Activated CD4-positive, alpha-beta T cell treated with anti-CD3 and anti-CD28 coated beads, Interleukin-2, amount 10 ng/mL, durations not matched to agents 24 days and 14 days (primary cell): ENCODE measurements at places on chromosomes 11 and 22. TPM values are rescaled to one million over a fixed set of nuclear protein-coding genes. Genes with fewer than 3 reads are reported as not detected.

DNA sequence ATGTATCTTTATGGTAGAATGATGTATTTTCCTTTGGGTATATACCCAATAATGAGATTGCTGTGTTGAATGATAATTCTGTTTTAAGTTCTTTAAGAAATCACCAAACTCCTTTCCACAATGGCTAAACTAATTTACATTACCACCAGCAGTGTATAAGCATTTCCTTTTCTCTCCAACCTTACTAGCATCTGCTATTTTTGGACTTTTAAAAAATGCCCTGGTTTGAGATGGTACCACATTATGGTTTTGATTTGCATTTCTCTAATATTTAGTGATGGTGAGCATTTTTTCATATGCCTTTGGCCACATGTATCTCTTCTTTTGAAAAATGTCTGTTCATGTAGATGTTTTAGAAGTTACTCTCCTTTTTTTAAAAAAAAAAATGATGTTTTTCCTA is 142.0 kb downstream of the METTL15 start:
- H3K4me1 ChIP-seq = no peaks in the 10 kb centered on the region
- H3K27ac ChIP-seq = no peak overlapping the region
- peaks cover 8% of the 10 kb centered on the region for H3K36me3 ChIP-seq
- DNase-seq = no peak

- peaks cover 65% of the 10 kb centered on the region for H3K36me3 ChIP-seq
- H3K27me3 ChIP-seq = no peaks in the 10 kb centered on the region
- DNase-seq = no peak
- no peak overlapping the region for H3K4me3 ChIP-seq
Observed at GRCh38 chr22:20799449-20799848, 25.5 kb downstream of the SERPIND1 start.

DNA sequence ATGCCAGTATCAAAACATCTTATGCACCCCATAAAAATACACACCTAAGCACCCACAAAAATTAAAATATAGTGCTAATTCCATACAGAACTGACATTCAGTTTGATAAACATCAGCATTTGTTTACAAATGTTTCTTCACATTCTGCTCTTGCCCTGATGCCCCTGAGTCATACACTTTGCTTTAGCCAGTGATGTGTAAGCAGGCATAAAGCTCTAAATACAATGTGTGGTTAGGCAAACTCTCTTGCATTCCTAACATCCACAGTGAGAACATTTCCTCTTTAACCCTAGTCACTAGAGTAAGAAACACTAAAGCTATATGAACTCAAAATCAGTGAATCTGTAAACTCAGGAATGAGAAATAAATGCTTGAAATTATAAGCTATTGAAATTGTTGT is 1060.7 kb downstream of the FAM181B start:
- H3K27ac ChIP-seq = no peak overlapping the region
- H3K36me3 ChIP-seq = no peaks in the 10 kb centered on the region
- no peaks in the 10 kb centered on the region for H3K4me1 ChIP-seq
- no peak overlapping the region for H3K4me3 ChIP-seq

DNA sequence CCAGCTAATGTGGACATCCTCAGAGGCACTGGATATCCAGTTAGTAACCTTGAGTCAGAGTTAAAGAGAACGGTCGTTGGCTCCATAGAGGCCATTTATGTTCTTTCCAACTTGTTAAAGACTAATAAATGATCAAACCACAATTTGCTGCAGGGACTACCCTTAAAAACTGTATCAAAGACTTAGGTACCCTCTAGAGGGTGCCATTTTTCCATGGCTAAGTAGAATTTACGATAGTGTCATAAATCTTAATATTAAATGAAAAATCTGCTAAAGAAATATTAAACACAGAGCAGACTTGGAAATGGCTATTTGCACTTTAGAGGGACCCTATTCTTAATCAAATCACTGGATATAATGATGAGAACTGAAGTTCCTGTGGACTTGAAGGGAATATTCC is 685.2 kb upstream of the CHORDC1 start:
- DNase-seq = no peak
- no peaks in the 10 kb centered on the region for H3K27me3 ChIP-seq
- H3K36me3 ChIP-seq = no peaks in the 10 kb centered on the region
- no peaks in the 10 kb centered on the region for H3K4me1 ChIP-seq
- no peak overlapping the region for H3K4me3 ChIP-seq
- H3K27ac ChIP-seq = no peak overlapping the region

- H3K27ac ChIP-seq = peak within 1 kb of the TSS; percentile 48
- DNase-seq = peak; percentile 96
- peak within 1 kb of the TSS; percentile 86 for H3K4me3 ChIP-seq
- peaks cover 14% of the 10 kb centered on the region for H3K4me1 ChIP-seq
- peaks cover 3% of the 10 kb centered on the region for H3K36me3 ChIP-seq
Observed at GRCh38 chr11:134331354-134332188, at the start of gene GLB1L2. GLB1L2 (plus strand) TSS chr11:134331988; CDS start chr11:134332062, 74 bp downstream.

- DNase-seq = no peak
- peaks cover 20% of the 10 kb centered on the region for H3K27me3 ChIP-seq
- H3K27ac ChIP-seq = no peak overlapping the region
Observed at GRCh38 chr11:67581469-67581868, 2.1 kb upstream of the GSTP1 start.

- H3K27ac ChIP-seq = no peak overlapping the region
- no peaks in the 10 kb centered on the region for H3K36me3 ChIP-seq
- H3K4me3 ChIP-seq = no peak overlapping the region
- H3K4me1 ChIP-seq = no peaks in the 10 kb centered on the region
Observed at GRCh38 chr11:60634126-60634525, 65.3 kb upstream of the MS4A8 start.

DNA sequence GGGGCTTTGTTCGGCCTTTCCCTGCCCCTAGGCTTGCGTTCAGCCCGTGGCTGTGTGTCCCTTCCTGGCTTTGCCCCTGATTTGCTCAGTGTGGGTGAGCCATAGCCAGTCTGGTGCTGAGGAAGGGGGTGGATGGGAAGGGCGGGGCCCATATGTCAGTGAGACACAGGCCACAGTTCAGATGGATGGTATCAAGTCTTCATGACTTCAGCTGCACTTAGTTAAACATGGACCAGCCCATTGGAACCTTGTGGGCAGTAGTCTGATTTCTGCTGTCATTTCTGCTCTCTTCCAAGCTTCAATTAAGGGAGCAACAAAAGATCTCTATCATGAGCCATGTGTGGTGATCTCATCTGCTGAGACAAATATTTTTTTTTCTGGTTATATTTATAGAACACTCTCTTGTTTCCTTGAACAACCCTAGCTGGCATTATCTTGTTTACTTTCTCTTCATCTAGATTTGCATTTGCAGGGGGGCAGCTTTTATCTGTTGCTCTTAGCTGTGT is 21.6 kb upstream of the PEX26 start:
- no peak overlapping the region for H3K27ac ChIP-seq
- H3K27me3 ChIP-seq = peaks cover 12% of the 10 kb centered on the region
- H3K4me3 ChIP-seq = no peak overlapping the region
- peaks cover 2% of the 10 kb centered on the region for H3K4me1 ChIP-seq
- no peaks in the 10 kb centered on the region for H3K36me3 ChIP-seq

DNA sequence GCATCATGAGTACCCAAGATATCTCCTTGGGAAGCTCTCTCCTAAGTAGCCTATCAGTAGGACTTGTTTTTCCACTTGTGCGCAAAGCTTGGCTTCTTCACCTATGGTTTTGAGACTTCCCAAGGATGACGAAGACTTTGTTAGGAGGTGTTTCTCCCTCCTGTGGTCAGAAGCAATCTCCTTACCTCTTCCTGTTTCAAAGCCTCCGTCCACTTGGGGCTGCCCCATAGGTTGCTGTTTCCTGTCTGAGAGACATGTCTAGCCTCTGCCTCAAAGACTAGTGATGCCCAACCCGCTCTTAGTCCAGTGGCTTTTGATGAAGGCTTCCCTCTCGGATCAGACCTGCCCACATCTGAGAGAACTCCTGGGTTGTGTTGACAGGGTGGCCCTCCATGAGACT is 92.9 kb downstream of the TRAF6 start:
- H3K27me3 ChIP-seq = no peaks in the 10 kb centered on the region
- peaks cover 63% of the 10 kb centered on the region for H3K4me1 ChIP-seq
- peaks cover 54% of the 10 kb centered on the region for H3K36me3 ChIP-seq
- no peak for DNase-seq

DNA sequence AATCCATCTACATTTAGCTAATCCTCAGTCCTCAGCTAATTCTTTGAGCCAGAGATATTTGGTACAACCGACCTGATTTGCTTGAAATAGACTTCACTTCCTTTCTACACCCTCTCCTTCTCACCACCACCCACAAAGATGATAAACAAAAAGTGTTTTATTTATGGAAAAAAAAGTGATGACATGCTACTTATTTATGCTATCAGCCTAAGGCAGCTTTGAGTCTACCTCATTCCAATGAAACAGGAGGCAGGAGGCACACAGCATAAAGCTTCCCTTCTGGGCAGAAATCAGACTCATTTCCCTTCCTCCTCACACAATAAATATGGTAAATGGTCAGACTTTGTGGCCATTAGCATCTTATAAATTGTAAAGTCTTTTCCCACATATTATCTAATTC is 325.7 kb downstream of the SOX6 start:
- H3K27me3 ChIP-seq = no peaks in the 10 kb centered on the region
- no peaks in the 10 kb centered on the region for H3K36me3 ChIP-seq
- no peaks in the 10 kb centered on the region for H3K4me1 ChIP-seq
- no peak overlapping the region for H3K4me3 ChIP-seq
- no peak overlapping the region for H3K27ac ChIP-seq
- DNase-seq = no peak

GRCh38 chr11:30936491-30936890 is 350.3 kb upstream of the MPPED2 start:
- no peaks in the 10 kb centered on the region for H3K4me1 ChIP-seq
- no peaks in the 10 kb centered on the region for H3K27me3 ChIP-seq
- no peak overlapping the region for H3K27ac ChIP-seq
- DNase-seq = no peak
- no peaks in the 10 kb centered on the region for H3K36me3 ChIP-seq

DNA sequence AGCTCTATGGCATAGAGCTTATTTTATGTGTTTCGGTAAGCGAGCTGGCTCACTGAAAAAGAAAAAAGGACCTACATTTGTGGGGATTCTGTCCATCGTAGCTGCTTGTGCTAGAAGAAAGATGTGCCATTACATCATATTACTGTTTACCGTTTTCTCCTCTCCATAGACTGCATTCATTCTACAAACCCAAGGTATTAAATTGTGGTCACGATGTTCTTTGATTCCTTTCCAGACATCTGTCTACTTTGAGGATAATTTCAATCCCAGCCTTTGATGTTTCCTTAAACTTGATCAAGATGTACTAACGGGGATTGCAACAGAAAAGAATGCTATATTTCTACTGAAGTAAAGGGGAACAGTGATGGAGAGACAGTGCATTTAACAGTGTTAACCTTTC is 5.5 kb upstream of the OR52N1 start:
- DNase-seq = no peak
- H3K27me3 ChIP-seq = peaks cover 10% of the 10 kb centered on the region
- no peak overlapping the region for H3K4me3 ChIP-seq
- H3K4me1 ChIP-seq = no peaks in the 10 kb centered on the region
- no peaks in the 10 kb centered on the region for H3K36me3 ChIP-seq
- H3K27ac ChIP-seq = no peak overlapping the region

- no peak for DNase-seq
- H3K27me3 ChIP-seq = peaks cover 38% of the 10 kb centered on the region
- H3K4me1 ChIP-seq = peaks cover 2% of the 10 kb centered on the region
- no peaks in the 10 kb centered on the region for H3K36me3 ChIP-seq
Observed at GRCh38 chr11:44637487-44637886, 72.0 kb downstream of the CD82 start.

- H3K27me3 ChIP-seq = no peaks in the 10 kb centered on the region
- H3K4me1 ChIP-seq = no peaks in the 10 kb centered on the region
- no peak overlapping the region for H3K27ac ChIP-seq
- H3K36me3 ChIP-seq = no peaks in the 10 kb centered on the region
Observed at GRCh38 chr22:49951986-49952896, 8.3 kb upstream of the PIM3 start.

DNA sequence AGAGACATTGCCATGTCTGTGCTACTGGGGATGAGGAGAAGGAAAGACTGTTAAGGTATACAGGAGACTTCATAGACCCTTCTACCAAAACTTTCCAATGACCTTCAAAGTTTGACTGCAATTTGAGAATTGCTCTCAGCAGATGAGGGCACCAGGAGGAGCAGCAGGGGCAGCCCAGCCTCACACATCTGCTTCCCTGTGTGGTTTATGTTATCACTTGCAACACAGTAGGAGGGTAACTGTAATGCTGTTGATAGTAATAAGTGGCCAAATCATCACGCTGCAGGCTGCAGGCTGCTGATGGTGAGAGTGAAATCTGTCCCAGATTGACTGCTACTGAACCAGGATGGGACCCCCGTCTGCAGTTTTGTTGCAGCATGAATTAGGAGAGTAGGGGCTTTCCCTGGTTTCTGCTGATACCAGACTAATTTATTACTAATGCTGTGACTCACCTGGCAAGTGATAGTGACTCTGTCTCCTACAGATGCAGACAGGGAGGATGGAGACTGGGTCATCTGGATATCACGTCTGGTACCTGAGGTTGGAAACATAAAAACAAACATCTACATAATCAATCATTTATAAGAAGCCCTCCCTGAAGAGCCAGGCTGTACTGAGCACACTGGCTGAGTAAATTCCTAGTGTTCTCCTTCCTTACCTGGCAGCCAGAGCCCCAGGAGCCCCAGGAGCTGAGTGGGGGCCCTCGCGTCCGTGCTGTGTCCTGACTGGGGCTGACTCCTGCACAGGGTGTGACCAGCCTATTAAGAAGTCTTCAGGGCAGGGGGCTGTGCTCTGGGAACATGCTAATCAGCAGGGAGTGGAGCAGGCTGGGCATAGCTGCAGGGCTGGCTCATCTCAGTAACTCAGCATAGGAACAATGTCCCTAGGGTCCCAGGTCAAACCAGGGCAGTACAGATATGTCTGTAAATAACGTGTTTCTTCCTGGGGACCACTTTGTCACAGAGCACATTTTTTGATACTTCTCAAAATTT is 74.4 kb downstream of the GAB4 start:
- H3K4me3 ChIP-seq = no peak overlapping the region
- no peak overlapping the region for H3K27ac ChIP-seq
- no peak for DNase-seq
- H3K36me3 ChIP-seq = no peaks in the 10 kb centered on the region

GRCh38 chr11:16606784-16607674 is 131.4 kb upstream of the C11orf58 start:
- H3K27me3 ChIP-seq = peaks cover 56% of the 10 kb centered on the region
- peak; percentile 56 for DNase-seq
- H3K36me3 ChIP-seq = peaks cover 8% of the 10 kb centered on the region
- peaks cover 12% of the 10 kb centered on the region for H3K4me1 ChIP-seq
- H3K27ac ChIP-seq = peak overlapping the region; percentile 67

DNA sequence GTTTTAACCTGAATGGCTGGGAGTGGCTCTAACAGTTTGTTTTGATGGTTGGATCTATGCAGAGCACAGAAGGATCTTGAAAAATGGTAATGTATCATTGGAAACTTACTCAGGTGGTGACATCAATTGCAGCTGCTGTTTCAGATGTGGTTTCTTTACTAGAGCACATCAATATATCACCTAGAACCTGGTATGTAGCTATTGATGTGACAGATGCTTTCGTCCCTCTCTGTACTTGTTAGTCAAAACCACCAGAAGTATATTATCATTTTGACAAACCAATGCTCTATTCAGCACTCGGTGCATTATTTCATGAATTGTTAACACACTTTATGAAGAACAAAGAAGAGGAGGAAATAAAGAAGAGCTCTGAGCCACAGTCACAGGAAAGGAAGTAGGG is 26.6 kb upstream of the SCN3B start:
- no peak overlapping the region for H3K27ac ChIP-seq
- H3K36me3 ChIP-seq = no peaks in the 10 kb centered on the region
- peaks cover 17% of the 10 kb centered on the region for H3K27me3 ChIP-seq
- DNase-seq = peak; percentile 60
- peaks cover 6% of the 10 kb centered on the region for H3K4me1 ChIP-seq

The MS4A4A gene
- total RNA-seq = not detected in 2 replicates

The MMP13 gene
- not detected in 2 replicates for total RNA-seq
